ENCODE measurements at places on chromosomes 2 and 18.

DNA sequence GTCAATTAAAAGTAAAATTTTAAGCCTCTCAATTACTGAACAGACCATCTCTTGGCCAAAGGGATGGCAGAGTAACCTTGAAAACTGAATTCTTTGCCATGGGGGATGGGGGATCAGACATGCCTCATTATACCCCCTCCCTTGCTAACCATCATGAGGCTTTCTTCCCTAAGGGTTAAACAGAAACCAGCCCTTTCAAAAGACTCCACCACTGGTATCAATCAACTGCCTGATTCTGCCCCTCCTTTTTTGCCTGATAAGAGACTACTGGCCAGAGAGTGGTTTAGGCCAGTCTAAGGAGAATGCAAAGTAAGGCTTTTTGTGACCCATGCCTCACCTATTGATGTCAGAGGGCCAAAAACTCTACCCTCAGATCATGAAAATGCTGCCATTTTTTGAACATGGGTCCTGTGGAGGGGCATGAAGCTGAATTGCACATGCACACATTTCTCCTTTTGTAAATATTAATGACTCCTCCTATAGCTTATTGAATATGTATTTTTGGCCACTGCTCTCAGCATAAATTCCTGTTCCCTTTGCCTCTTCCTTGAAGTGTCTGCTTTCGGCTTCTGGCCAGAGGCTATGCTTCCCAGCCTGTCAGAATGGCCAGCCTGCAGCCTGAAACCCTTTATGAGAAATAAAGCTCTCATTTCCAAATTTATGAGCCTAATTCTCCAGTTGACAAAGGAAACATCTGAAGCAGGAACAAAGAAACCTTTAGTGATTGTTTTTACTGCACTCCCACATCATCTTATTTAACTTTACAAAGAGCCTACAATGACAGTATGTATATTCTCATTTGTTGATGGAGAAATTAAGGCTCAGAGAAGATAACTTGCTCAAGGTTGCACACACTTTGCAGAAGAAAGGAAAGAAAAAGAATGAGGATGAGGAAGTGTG, 270.7 kb upstream of the CELF4 start:
- DNase-seq: no peak

- DNase-seq: no peak
Measured at GRCh38 chr2:132797071-132797470, 127.1 kb upstream of the LYPD1 start.

GRCh38 chr2:22795287-22795866, 589.6 kb upstream of the KLHL29 start:
- DNase-seq: no peak

DNA sequence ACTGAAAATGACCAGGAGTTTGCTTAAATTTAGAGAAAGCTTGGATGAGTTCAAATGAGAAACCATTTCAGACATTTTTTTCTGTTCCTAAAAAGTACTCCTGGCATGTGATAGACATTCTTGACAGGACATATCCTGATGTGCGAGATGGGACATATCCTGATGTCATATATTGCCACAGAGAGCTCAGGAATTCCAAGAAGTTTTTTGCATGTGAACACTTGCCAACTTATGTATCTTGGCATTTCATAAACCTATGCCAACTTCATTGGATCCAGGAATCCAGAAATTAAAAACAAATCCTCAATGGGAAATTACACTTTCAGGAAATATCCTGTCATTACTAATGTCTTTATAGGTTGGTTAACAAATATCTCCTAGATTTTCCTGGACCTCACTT, 2.9 kb upstream of the SERPINB3 start:
- no peak for DNase-seq

GRCh38 chr2:165593081-165593480, 123.6 kb downstream of the CSRNP3 start:
- DNase-seq: no peak

GRCh38 chr2:863732-864450, 86.8 kb upstream of the SNTG2 start:
- no peak for DNase-seq

DNA sequence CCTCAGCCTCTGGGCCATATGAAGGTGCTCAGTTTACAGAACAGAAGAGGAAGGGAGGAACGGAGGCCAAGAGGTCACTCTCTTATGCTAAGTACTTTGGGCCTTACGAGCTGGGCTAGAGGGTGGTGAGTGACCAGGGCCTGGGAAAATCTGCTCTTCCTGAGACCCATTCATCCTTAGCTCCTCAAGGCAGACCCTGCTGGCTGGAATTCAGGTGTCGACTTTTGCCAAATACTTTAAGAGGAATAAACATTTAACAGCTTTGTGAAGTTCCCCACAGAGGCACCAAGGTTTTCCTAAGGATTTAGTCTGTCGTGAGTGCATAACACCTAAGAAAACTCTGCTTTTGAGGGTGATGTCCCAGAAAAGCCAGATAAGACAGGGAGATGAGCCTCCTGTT, 129.7 kb upstream of the SIX2 start:
- no peak for DNase-seq

GRCh38 chr2:121101093-121101715, 183.8 kb downstream of the TFCP2L1 start:
- DNase-seq: no peak

GRCh38 chr2:8132351-8132831, 549.5 kb upstream of the ID2 start:
- DNase-seq: no peak

DNA sequence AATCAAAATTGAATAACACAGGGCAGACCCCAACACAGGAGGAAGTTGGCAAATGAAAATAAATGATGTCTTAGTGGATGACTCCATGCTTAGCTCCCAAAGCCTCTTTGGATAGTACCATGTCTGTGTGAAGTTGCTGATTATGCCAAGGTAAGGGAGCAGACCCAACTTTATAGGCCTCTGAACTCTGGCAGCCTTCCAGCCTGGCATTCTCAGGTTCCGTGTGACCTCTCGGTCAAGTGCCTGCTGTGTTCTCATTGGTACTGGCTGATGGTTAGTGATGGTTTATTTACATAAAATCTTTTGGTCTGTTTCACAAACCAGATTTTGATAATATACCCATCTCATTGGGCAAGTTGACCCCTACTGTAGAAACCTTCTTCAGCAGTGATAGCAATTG, 112.2 kb upstream of the TTC39C start:
- DNase-seq: no peak

DNA sequence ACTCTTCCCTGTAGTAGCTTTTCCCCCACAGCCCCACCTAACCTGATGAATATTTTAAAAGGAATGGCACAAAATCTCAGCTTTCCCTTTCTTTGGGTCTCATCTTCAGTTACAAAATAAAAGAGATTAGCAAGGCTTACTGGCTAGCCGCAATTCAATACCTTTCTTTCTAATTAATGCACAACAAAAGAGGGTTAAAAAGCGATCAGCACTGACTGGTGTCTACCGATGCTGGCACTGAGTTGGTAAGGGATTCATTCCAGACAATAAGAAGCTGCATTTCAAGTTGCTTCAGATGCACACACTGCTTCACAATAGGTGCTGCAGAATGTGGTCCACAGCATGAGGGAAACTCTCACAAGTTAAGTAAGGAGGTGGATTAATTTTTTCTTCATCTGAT, 41.9 kb downstream of the HDHD2 start:
- DNase-seq: no peak

DNA sequence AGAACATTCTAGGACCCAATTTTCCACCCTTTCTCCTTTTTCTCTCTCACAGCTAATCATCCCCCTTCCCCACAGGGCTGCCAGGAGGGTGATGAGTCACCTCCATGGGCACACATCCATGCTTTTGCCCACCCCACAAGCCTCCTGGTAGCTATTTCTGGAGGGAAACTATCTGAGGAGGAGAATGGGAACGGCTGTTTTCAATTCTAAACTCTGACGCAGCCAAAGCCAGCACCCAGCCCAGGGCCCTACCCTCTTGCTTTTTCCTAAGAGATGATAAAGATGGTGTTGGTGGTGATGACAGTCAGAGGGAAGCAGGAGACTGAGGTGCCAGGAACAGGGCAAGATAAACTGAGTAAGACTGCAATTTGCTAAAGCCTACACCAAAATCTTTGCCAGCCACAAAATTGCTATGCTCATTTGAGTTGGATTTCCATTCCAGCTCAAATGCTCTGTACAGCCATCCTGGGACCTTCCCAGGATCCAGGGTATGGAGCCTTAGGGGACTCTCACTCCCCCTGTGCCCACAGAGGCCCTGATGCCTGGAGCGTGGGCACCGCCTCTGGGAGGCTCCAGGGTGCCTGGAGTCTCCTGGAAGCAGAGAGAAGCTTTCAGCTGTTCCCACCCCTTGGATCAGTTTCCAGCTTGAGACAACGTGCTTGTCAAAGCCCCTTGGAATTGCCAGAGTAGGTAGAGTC, 62.0 kb upstream of the FZD7 start:
- DNase-seq: no peak

DNA sequence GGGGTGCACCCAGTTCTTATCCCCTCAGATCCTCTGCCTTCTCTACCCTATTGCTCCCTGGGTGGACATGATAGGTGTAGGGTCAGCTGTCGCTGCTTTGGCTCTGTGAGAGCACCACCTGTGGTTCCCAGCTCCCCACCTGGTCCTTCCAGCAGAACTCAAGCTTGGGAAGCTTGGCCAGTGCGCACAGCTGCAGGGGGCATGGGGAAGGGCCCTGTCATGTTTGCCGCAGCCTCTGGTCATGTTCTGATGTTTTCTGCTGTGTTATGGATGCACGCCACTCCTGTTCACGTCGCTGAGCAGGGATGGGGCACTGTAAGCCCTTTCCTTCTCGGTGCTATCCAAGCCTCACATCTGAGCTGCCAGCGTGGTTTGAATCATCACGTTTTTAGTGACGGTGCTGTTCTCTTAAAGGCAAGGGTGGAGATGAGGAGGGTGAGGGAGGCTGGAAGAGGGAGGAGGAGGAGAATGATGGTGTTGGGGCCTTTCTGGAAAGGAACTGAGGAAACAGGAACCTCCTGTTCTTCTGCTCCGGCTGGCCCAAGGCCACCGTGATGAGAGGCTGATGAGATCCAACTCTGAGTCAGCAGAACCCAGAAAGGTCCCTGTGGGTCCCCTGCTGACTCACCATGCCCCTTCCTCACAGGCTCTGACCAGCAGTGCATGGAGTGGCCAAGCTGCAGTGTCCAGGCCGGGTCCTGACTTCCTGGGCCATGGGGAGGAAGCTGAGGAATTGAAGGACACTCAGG, 78.0 kb downstream of the LIPG start:
- DNase-seq: no peak

GRCh38 chr2:50284188-50284587, 747.7 kb downstream of the NRXN1 start:
- DNase-seq: no peak

- DNase-seq: no peak
Measured at GRCh38 chr2:189137519-189137918, 42.0 kb downstream of the COL5A2 start.

- DNase-seq: no peak
Measured at GRCh38 chr2:7060631-7061449, 143.6 kb downstream of the RNF144A start.

DNA sequence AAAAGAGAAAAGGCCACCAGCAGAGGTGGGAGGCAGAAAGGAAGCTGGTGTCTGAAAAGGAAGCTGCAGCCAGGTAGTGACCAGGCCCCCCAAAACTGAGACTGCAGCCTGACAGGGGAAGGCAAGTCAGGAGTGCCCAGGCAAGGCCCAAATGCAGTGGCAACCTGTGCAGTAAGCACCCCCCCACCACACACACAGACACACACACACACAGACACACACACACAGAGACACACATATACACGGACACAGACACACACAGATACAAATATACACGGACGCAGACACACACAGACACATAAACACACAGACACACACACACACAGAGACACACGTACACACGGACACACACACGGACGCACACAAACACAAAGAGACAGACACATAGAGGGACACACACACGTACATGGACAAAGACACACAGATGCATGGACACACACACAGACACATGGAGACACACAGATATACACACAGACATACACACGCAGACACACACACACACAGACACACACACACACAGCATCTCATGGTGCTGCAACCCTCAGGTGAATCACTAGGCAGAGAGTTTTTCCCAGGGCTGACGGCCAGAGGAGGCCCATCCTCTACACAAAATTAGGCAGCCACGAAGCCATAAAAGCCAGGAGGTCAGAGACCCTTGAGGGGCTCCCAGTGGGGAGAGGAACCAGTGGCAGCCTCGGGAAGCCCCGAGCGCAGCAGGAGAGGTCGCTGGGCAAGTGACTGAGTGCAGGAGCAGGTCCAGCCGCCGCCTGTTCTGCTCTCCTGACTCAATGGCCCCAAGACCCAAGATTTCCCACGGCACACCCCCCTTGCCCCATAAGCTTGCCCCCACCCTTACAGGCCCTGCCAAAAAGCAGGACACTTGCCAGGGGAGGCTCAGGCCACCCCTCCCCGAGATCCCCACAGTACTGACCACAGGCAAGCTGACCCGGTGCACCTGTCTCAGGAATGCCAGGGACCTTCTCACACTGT, 6.3 kb downstream of the SDC1 start:
- DNase-seq: no peak

- no peak for DNase-seq
Measured at GRCh38 chr2:1431886-1432400, 18.7 kb downstream of the TPO start.

GRCh38 chr2:128978212-128978611, 659.5 kb upstream of the HS6ST1 start:
- no peak for DNase-seq

DNA sequence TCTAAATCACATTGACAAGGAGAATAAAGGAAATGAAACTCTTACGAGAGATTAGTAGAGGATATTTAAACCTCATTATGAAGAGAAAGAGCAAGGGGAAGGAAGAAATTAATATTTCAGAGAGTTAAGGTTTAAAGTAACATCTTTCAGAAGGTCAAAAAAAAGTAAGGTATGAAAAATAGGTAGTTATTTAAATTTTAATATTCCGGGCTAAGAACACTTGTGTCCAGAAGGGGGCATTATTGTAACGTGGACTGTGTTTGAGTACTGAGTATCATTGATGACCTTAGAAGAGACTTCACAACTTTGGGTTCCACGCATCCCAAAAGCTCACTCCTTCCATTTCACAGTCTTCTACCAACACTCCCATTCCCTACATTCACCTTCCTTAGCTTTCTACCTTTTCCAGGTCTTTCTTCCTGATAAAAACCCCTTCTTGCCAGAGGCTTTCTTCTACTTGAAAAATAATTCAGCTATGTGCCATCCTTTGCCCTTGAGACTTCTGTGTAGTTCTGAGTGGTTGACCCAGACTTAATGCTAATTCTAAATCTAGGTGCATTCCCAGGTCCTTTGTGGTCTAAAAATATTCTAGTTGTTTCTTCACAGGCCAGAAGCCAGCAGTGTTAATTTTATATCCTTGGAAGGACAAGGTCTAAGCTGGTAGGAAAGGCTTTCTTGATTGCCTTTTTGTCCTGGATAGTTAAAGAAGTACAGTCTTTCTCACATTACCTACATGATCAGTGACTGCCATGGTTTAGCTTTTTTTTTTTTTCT, 16.5 kb downstream of the DYNC1I2 start:
- no peak for DNase-seq

DNA sequence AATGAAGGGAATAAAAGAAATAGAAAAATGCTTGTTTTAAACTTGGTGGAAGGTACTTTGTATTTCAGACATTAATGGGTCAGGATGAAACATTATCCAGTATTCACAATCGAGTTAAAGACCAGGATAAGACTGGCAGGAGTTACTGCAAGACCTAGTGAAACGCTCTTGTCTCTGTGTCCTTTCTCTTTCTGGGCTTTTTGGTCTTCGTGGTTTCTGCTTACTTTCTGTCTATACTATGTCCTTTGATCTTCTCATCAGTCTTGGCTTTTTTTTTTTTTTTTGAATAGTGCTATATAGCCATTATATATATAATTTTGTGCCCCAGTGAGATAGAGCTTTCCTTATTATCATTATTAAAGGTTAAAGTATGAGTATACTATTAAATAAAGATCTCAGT, 42.1 kb upstream of the GAREM2 start:
- no peak for DNase-seq

GRCh38 chr2:20452551-20452950, 5.7 kb downstream of the RHOB start:
- no peak for DNase-seq
